ENCODE measurements at places on chromosomes 6 and 20.
A peak's percentile ranks its signal among the peaks of the same experiment; 100 is the strongest.

DNA sequence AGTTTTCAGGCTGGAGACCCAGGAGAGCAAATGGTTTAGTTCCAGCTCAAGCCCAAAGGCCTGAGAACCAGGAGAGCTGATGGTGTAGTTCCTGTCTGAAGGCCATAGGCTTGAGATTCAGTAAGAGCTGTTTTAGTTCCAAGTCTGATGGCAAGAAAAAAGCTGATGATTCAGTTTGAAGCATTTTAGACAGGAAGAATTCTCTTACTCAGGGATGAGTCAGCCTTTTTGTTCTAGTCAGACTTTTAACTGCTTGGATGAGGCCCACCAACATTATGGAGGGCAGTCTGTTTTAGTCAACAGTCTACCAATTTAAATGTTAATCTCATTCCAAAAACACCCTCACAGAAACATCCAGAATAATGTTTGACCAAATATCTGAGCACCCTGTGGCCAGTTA lies 2.5 kb downstream of the ZSCAN26 start:
- no peak for DNase-seq

DNA sequence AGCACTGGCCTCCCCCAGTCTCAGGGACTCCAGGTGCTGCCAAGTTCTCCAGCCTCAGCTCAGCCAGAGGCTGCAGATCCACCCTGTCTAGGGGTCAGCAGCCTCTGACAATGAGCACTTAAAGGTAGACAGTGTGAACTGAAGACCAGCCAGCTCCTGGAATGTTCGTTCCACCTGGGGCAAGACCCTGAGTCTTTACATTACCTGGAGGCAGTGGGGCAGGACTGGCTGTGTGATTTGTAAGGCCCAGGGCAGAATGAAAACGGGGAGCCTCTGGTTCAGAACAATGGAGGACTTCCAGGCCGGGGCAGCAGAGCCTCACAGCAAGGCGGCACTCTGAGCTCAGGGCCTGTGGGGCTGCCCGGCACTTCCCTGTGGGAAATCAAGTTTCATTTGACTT lies 65.0 kb downstream of the CTCFL start:
- no peak for DNase-seq

- DNase-seq: no peak
These were observed 200.9 kb downstream of the DLL1 start for GRCh38 chr6:170089963-170090362.

GRCh38 chr20:33600981-33601380 lies 61.1 kb upstream of the C20orf144 start:
- no peak for DNase-seq

DNA sequence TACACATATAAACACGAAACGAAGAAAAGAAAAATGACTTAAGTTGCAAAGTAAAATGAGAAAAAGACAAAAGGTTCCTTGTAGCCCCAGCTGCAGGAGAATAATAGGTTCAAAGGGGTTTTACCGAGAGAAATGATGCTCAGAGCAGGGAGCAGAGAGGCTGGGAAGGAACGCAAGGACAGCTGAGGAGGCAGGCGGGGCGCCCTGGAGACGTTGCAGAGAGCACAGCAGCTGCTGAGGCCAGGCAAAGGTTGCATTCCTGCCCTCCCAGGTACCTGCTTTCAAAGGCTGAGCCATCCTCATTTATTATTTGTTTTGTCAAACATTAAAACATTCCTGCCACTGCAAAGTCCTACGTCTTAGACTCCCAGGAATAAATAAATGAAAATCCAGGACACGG lies 16.2 kb upstream of the VAPB start:
- DNase-seq: no peak

DNA sequence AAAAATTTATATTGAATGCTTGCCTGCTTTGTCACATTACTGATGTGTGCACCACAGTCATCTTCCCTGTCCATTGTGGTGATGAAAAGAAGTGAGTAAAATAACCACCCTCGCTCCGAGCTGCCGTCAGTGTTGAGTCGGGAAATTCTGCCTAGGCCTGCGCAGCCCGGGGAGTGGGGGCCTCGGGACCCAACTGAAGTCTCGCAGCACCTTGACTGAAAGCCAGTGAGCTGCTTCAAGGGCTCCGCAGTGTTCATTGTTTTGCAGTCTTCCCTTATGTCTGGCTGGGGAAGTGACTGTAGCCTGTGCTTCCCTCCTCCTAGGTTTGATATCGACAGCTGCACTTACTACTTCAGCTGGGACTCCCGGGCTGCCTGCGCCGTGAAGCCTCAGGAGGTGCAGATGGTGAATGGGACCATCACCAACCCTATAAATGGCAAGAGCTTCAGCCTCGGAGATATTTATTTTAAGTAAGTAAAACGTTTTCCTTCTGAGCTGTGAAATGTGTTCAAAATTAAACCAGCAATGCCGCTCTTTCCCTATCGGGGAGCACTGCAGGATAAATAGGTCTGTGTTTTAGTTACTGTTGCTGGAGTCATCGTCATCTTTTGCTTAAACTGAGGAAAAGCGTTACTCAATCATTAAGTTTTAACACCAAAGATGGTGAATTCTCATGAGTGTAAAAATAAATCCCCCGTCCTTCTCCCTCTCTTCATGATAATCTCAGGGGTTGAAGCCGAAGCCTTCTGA lies 32.7 kb upstream of the SLC22A1 start:
- no peak for DNase-seq

- no peak for DNase-seq
These were observed 141.6 kb upstream of the ARMC2 start for GRCh38 chr6:108706649-108707048.

DNA sequence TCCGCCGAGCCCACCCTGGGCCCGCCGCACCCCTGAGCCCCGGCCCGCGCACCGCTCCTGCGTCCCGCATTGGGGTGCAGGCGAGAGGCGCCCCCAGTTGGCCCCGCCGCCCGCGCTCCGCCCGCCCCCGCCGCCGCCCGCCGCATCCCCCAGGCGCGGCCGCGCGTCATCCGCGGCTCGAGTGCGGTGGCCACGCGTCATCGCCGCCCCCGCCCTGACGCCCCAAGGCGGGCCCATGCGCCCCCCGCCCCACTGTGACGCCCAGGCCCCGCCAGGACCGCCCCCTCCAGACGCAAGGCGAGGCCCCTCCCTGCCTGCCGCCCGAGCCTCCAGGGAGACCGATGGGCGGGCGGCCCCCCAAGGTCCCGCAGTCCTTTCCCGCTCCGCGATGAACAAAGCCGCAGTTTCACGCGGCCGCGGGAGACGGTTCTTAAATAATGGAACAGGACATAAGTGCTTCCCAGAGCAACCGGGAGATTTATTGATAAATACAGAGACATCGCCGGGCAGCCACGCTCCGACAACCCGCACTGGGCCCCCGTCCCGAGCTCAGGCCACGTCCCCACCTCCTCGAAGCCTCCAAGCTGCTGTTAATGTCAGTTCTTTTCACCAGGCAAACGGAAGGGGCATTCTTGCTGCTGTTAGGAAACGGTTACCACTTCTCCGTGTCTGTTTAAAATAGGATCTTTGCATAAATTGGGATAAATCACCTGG lies at the start of gene ANKRD60:
TSS of gene ANKRD60 (minus strand) at position 170 of the 714 bp plus-strand sequence. CDS start at position 170, 0 bp downstream.
- no peak for DNase-seq

- no peak for DNase-seq
These were observed 29.0 kb downstream of the HDGFL1 start for GRCh38 chr6:22598339-22598738.

DNA sequence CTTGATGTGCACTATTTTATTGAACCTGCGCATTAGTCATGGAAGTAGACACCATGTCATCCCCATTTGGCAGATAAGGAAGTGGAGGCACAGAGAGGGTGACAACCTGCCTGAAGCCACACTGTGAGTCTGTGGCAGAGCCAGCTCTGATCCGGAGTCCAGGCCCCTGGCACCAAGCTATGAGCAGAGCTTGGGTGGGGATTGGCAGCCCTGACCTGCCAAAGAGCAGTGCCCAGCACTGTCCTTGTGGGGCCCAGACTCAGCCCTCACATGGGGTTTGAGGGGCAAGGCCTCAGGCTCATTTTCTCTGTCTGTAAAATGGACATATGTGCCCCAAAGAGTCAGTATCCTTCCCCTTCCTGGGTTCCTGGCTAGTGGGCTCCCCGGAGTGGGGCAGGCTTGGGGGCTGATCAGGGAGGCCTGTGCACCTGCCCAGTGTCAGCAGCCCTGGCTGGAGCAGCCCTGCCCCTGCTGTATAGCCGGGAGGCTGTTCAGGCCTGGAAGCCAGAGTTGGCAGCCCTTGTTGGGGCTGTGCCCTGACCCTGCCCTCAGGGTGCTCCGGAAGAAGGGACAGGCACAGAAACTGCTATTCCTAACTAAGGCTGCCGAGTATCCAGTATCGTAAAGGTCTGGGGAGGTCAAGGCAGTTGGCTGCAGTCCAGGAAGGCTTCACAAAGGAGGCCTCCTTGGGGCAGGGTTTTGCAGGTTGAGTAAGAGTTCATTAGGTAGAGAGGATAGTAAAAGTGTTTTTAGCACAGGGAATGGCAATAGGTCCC lies 38.7 kb downstream of the TGM2 start:
- DNase-seq: no peak

- no peak for DNase-seq
These were observed 146.4 kb upstream of the PROKR2 start for GRCh38 chr20:5463007-5463686.

- no peak for DNase-seq
These were observed 1.0 kb upstream of the SPATA2 start for GRCh38 chr20:49916146-49917002.

- no peak for DNase-seq
These were observed 197.7 kb downstream of the BCAS1 start for GRCh38 chr20:53872561-53873229.

- DNase-seq: no peak
These were observed 1.1 kb upstream of the ADIG start for GRCh38 chr20:38579921-38580320.

GRCh38 chr6:29559524-29560287 lies at the start of gene UBD:
Gene UBD (minus strand): TSS chr6:29559732. CDS start chr6:29559701, 31 bp downstream.
- DNase-seq: no peak

DNA sequence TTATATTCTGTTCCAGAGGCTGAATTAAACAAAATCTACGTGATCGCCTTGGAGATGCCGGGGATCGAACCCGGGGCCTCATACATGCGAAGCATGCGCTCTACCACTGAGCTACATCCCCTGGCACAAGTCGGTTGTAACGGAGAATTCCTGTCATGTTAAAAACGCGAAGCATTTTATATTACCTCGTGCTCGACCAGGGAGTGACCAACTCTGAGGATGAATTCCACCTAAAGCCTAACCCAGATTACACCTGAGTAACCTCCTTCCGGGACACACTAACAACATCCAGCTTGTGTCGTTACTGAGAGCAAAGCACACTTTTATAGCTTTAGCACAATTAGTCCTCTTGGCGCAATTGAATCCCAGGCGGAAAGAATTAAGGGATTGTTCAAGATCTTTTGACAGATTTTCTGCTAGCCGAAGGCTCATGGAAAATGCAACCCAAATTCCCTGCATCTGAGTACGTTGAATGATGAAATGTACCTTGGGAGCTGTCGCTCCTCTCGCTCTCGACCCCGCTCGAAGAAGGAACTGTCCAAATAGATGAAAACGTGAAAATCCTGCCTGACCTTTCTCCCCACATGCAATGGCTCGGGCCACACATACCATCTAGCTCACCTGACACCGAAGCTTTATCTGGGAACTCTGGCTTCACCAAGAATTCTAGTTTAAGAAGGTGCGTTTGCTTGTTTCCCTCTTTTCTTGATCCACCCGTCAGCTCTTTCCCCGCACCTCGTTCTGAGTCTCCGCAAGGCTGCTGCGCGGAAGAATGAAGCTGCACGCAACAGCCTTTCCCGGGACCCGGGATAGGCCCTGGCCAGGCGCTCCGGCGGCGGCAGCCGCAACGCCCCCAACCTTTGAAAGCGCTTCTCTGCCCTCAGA lies 148.3 kb downstream of the GPX5 start:
- peak; percentile 53 for DNase-seq

GRCh38 chr6:41036186-41036585 lies 2.8 kb downstream of the UNC5CL start:
- no peak for DNase-seq

DNA sequence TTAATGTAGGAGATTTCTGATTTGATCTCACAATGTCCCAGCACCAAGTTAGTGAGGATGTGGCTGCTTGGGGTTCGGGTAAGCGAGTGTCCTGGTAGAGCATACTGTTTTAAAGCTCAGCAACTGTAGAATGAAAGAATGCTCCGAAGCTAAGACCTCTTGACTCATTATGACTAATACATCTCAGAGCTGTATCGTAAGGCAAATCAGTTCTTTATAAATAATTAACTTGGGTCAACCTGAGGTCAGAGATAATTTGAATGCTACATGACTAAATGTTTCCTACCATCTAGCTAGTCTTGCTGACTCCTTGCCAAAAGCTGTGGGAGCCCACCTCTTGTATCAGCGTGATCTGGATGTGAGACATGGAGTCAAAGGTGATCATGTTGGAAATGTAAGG lies 128.8 kb upstream of the PDE7B start:
- DNase-seq: peak; percentile 7

- no peak for DNase-seq
These were observed 55.0 kb downstream of the CDKAL1 start for GRCh38 chr6:20589266-20589665.

DNA sequence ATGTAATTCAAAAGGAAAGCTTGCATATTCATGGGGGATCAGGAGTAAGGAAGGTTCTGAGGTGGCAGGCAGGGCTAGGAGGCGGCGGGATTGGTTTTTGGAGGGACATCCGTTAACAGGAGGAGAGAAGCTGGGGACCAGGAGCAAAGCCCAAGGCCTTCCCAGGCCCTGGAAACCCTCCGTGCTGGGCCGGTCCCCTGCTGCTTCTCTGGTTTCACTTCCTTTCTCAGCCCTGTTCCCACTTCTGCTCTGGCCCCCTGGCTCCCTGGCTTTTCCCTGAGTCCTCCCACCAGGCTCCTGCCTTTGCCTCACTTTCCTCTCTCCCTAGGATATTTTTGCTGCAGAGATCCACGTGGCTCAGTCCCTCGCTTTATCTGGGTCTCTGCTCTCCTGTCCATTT lies 26.4 kb upstream of the SALL4 start:
- DNase-seq: no peak

- no peak for DNase-seq
These were observed 47.6 kb downstream of the HLA-G start for GRCh38 chr6:29875257-29875656.

GRCh38 chr6:168050225-168050880 lies 28.7 kb downstream of the FRMD1 start:
- DNase-seq: no peak

GRCh38 chr6:47106721-47107197 lies 64.6 kb upstream of the ADGRF1 start:
- no peak for DNase-seq

- DNase-seq: no peak
These were observed 17.6 kb downstream of the TFAP2B start for GRCh38 chr6:50836231-50836630.

- no peak for DNase-seq
These were observed 298.3 kb downstream of the RNGTT start for GRCh38 chr6:88665131-88665530.

GRCh38 chr20:4009309-4009708 lies 6.0 kb downstream of the RNF24 start:
- DNase-seq: no peak

DNA sequence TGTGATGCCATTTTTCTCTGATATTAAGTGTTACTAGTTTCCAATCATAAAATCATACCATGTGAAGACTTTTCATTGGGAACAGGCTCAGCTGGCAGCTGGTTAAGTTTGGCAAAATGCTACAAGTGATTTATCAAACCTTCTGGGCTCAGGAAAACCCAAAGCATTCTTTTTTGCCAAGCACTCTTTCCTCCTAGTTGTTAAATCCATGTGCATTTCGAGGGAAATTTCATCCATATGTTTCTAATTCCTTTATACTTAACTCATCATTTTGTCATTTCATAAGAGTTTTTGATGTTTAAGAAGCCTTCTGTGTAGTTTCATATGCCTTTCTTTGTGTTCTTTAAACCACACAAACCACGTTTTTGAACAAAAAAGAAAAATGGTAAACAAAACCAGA lies 217.6 kb upstream of the PDE10A start:
- DNase-seq: no peak
